ENCODE measurements at places on chromosomes 7 and 10. TPM values are rescaled to one million over a fixed set of nuclear protein-coding genes. Genes with fewer than 3 reads are reported as not detected.
A peak's percentile ranks its signal among the peaks of the same experiment; 100 is the strongest.

- DNase-seq: no peak
Measured at GRCh38 chr7:91251877-91252276, 12.4 kb upstream of the FZD1 start.

DNA sequence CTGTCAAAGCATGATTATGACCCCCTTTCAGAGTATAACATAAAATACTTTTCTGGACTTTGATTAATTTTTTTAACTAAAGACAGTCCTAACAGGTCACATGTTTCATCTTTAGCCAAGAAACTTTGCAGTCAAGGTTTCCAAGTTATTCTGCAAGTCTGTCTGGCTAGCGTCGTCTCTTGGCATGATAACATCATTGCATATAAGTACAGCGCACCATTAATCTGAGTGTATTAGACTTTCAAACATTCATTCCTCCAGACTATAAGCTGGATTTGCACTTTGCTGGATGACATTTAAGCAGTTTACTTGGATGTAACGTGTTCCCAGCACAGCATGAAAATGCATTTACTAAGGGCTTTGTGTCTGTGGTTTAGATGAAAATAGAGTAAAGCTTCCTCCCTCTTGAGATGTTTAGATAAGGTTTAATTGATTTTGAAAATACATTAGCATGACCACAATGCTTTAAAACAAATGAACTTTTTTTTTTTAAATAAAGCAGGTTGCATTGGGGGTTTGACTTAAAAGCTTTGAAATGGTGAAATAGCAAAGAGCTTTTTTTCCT lies 349.0 kb upstream of the MTPN start:
- no peak for DNase-seq

DNA sequence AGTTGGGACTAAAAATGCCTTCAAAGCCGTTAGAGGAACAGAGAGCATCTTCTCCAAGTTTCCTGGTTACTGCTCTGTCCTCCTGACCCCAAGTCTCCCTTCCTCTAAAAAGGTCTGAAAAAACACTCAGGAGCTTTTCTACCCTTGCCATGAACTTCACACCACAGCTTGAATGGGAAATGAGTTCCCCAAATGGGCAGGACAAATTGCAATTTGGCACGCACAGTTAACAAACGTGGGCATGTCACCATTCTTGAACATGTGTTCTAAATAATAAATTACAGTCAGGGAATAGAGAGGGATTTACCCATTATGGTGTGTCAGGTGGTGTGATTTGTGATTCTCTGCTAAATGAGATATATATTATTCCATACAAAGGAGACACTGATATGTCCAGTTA lies 91.2 kb upstream of the WNT16 start:
- DNase-seq: no peak

- DNase-seq: no peak
Measured at GRCh38 chr10:6046773-6047611, 15.2 kb downstream of the IL2RA start.

DNA sequence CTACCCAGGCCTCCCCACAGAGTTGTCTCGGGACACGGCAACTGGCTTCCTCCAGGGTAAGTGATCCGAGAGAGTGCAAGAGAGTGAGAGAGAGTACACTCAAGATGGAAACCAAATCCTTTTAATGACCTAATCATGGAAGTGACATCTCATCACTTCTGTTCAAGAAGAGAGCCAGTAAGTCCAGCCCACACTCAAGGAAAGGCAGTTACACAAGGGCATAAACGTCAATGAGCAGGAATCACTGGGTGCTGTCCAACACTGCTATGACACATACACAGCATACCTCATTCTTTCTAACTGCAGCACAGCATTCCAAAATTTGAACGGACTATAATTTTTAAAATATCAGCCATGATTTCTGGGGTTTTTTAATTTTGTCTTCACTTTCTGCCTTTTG lies 29.3 kb upstream of the OSBPL3 start:
- DNase-seq: no peak

DNA sequence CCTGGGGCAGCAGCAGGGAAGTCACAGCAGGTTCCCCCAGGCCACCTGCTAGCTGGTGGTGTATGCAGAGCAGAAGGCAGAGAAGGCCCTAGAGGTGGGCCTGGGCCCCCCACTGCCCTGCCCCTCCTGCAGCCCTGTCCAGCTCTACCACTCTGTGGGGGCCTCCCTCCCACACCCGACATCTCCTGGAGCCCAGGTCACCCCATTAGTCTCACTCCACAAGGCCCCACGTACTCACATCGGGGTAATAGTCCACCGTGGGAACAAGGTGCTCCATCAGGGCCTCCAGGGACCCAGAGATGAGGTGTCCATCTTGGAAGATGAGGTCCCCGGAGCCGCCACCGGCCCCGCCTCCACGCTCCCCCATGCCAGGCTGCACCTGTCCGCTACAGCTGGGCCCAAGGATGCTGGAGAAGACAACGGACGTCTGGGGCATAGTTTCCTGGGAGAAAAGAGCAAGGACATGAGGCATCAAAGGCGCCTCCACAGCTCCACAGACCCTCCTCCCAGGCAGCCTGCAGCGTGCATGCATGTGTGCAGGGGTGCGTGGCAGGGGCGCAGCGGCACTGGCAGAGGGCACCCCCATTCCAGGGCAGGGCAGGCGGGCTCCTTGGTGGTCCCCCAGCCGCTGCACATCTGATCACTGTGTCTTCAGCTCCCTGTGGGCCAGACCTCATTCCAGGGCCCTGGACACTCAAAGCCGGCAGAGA lies 61.0 kb downstream of the RASGEF1A start:
- DNase-seq: no peak

GRCh38 chr10:60163786-60164185 lies 225.9 kb downstream of the ANK3 start:
- no peak for DNase-seq

DNA sequence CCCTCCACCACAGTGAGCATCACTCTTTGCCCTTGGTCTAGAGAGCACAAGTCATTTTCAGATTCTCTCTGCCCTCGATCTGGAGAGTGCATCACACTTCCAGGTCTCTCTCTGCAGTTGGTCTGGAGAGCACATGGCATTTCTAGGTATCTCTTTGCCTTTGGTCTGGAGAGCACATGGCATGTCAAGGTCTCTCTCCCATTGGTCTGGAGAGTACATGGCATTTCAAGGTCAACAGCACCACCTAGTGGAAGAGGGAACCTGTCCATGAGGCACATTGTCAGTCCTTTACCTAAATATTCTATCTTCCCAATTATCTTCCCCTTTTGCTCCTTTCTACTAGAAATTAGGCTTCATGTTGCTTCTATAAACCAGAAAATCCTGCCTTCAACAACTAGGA lies 1139.4 kb downstream of the XPNPEP1 start:
- peak; percentile 10 for DNase-seq

GRCh38 chr7:147483634-147484292 lies 1106.8 kb upstream of the C7orf33 start:
- no peak for DNase-seq

- no peak for DNase-seq
Measured at GRCh38 chr10:48458662-48459048, 146.2 kb downstream of the ARHGAP22 start.

DNA sequence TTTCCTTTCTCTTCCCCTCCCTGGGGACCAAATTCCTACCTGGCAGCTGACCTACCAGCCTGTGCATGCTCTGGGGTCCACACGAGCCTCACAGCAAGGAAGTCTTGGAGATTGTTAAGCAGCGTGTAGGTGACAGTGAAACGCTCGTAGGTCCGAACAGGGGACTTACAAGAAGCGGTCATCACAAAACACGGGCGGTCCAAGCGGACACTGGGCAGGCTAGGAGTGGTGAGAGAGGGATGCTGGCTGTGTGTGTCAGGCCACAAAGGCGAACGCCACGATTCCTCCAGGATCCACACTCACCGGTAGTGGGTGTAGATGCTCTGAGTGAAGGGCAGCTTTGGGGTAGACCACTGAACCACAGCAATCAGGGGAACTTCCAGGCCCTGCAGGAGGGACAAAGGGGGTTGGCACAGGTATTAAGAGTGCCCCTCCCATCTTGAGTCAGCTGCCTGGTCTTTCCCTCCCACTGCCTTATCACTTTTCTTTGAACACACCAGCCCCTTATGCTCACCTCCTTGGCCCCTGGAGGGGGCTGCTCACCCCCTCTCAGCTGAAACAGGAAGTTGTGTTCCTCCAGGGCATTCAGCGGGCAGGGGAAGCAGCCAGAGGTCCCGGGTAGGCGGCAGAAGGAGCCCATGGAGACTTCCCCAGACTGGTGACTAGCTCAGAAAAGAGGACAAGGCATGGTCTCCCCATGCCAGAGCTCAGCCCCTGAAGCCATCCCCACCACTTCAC lies 2.0 kb downstream of the TRAPPC14 start:
- no peak for DNase-seq

DNA sequence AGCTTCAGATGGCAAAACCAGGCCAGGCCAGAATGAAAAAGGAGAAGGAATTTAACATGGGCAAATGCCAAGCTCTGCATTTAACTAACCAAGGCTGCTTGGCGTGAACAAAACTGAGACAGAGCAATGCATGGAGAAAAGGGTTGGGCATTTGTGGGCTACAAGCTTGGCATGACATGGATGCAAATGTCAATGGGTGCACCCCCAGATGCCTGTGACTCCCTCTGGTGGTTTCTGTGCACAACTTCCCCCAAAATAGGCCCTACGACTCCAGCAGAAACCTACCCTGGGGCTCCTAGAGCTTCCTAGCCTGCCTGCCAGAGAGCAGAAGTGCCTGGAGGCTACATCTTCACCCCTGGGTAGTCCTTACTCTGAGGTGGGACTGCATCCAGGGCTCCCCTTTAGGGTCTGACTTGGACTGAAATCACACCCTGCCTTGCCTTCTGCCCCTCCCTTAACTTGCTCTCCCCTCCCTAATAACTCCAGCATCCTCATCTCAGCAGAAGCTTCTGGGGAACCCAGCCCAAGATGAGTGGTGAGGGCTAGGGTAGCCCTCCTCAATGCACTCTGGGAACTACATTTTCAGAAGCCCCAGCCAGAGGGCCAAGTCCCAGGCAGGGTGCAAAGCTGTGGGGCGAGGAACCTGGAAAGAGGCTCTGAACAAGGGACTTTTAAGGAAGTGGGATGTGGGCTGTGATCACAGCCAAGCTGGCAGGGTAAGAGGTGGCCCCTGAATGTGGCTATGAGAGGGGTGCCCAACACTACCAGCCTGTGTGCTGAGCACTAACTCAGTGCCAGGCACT lies 11.3 kb downstream of the GPRIN2 start:
- DNase-seq: no peak

DNA sequence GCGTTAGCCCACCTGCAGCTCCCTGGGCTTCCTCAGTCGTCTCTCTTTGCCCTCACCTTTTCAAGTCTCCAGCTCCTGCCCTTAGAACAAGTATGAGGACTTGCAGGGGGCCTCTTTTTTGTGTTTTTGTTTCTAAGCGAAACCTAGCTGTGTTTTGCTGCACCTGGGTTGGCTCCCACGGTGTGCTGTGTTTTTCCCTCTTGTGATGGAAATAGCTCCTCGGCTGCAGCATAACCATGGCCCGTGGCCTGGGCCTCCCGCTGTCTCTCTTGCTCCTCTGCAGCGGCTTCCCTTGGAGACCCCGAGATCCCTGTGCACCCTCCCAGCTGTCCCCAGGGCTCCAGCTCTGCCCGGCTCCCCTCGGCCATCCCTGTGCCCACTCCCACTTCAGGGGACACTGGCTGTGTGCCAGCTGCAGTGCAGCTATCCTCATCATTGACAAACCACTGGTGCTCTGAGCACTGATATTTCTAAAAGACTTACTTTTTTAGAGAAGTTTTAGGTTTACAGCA lies 75.6 kb upstream of the TCERG1L start:
- DNase-seq: no peak

DNA sequence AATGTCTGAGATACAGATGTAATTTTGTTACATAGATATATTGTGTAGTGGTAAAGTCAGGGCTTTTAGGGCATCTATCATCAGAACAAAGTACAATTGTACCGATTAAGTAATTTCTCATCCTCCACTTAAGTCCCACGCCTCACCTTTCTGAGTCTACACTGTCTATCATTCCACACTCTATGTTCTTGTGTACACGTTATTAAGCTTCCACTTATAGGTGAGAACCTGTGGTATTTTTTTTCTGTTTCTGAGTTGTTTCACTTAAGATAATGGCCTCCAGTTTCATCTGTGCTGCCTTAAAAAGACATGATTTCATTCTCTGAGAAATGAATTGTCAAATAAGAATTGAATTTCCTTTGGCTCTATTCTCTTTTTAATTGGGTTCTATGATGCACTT lies 15.5 kb upstream of the OSBPL3 start:
- DNase-seq: no peak

DNA sequence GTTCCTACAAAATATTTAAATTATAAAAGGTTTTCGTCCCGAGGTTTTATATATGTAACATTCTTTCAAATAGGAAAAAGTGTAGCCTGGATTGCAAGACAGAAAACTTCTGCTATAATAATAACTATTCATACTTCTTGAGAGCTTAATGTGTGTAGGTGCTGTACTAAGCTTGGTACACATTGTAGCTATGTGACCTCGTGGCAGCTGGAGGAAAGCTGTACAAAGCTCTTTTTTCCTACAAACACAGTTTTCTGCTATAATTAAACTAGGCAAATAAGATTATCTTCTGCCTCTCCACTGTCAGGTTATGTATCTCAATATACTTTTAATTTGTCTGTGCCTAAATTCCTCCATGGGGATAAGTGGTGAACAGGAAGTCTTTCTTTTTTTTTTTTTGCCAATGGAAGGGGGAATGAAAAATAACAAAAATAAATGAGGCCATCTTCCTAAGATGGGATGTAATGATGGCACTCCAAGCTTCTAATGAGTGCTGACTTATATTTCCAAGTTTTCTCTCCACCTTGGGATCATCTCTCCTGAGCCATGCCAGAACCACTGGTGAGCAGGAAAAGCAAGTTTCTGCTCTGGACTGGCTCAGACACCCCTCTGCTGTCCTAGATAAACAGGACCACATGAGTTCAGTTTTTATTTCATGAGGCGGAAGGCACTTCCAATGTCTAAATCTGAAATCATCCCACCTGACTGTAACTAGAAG lies 9.9 kb downstream of the SGMS1 start:
- no peak for DNase-seq

H2BK1 gene
- not detected for total RNA-seq

TSPAN33 gene
- total RNA-seq: 5.4 TPM

SPDYE16 gene
- not detected for total RNA-seq

CARD11 gene
- total RNA-seq: 0.82 TPM

PIK3CG gene
- 0.13 TPM for total RNA-seq

SLC29A3 gene
- 7.6 TPM for total RNA-seq

GRID2IP gene
- total RNA-seq: 0.13 TPM

Data from Panc1 (cell line).